Mesothelial cell of epicardium (in vitro differentiated cells): ENCODE measurements at places on chromosomes 3 and 15. TPM values are rescaled to one million over a fixed set of nuclear protein-coding genes. Genes with fewer than 3 reads are reported as not detected.

GRCh38 chr3:114804099-114804498 is 343.0 kb downstream of the ZBTB20 start:
- no peaks in the 10 kb centered on the region for H3K36me3 ChIP-seq
- H3K4me3 ChIP-seq, result no peak overlapping the region
- no peaks in the 10 kb centered on the region for H3K27me3 ChIP-seq
- no peak for DNase-seq

GRCh38 chr3:73423116-73423515 is 201.6 kb downstream of the PDZRN3 start:
- H3K4me3 ChIP-seq, result no peak overlapping the region
- DNase-seq, result no peak
- peak overlapping the region; percentile 26 for H3K27ac ChIP-seq
- peaks cover 2% of the 10 kb centered on the region for H3K36me3 ChIP-seq

GRCh38 chr3:48723725-48724124 is 6.7 kb upstream of the IP6K2 start:
- H3K27ac ChIP-seq, result no peak overlapping the region
- H3K4me1 ChIP-seq, result peaks cover 8% of the 10 kb centered on the region
- no peak for DNase-seq
- no peak overlapping the region for H3K4me3 ChIP-seq
- H3K27me3 ChIP-seq, result peaks cover 12% of the 10 kb centered on the region

Gene TICRR
- 9.1 to 10.2 TPM (median 9.9 TPM) in 3 replicates for total RNA-seq

Gene UBP1
- 81.5 to 88.4 TPM (median 86.2 TPM) in 3 replicates for total RNA-seq

Gene PARP3
- 11.9 to 13.2 TPM (median 12.0 TPM) in 3 replicates for total RNA-seq

Gene PTH1R
- total RNA-seq, result 34.3 to 38.0 TPM (median 36.4 TPM) in 3 replicates

Gene ATP13A5
- total RNA-seq, result not detected in 3 replicates
